ENCODE measurements at places on chromosomes 7 and 10. TPM values are rescaled to one million over a fixed set of nuclear protein-coding genes. Genes with fewer than 3 reads are reported as not detected.

The ATOH7 gene
- total RNA-seq, result not detected

DNA sequence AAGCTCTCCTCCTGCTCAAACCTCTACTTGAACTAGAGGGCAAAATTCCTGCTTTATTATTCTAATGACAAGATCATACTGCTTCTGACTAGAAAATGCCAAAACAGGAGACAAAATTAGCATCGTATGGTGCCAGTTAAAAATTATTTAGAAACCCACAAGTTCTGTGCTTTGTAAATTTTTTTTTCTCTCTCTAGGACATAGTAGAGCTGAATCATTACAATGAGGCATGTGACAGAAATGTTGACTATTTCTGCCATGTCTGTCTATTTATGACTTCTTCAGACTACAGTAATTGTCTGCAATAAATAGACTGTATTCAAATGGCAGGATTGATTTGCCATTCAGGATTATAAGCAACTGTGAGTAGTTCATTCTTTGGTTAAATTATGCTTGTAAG is 335.8 kb downstream of the PRPF18 start:
- H3K27me3 ChIP-seq, result no peaks in the 10 kb centered on the region
- H3K27ac ChIP-seq, result no peak overlapping the region

DNA sequence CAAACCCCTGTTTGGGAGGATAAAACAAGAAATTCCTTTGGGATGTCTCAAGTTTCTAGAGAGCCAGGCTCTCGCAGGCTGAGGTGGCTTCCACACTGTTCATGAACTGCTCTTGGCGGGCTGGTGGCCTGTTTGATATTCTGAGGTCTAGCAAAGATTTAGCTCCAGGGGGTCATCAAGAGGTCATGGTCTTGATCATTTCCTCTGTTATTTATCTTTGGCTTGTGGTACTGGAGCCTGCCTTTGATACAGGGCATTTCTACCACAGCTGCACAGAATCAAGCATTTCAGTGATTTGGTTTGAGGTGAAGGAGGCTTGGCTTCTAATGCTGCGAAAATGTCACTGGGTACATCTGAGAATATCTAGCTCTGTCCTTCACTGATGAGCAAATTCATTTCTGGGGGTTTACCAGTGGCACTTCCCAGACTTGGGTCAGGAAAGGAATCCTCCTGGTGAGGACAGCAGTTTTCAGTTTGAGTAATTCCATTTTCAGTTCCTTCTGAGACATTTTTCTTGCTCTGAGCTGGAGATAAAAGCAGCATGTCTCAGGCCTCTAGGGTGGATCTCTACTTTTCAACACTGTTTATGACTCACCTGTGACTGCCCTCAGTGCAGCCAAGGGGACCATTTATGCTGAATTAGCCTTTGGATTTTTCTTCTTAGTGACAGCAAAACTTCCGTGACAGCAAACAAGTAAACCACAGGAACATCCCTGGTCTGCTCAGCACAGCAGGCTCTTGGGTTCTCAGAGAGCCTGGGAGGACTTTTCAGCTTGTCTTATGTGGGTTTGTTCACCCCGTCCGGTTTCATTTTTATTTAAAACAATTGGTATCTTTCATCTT is 312.0 kb downstream of the RNLS start:
- H3K4me3 ChIP-seq, result no peak overlapping the region
- H3K27ac ChIP-seq, result peak overlapping the region; percentile 10
- no peak for DNase-seq
- peaks cover 12% of the 10 kb centered on the region for H3K4me1 ChIP-seq
- no peaks in the 10 kb centered on the region for H3K27me3 ChIP-seq

DNA sequence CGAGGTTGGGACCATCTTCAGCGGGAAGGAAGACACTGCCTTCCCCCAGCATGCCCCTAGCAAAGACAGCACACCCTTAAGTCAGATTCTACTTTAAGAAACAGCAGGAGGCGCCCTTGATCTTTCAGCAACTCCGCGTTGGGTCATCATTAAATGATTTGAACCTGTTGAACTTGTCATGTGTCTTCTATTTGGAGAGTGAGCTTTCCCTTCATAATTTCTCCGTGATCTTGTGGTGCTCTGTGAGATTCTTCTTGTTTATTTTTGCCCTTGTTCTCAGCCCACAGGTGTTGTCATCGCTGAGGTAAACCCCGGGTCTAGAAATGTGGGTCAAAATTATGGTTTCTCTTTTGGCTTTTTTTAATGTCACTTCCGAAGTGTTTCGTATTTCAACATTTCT is 49.5 kb upstream of the PITRM1 start:
- no peak for DNase-seq
- peaks cover 5% of the 10 kb centered on the region for H3K4me1 ChIP-seq
- no peak overlapping the region for H3K4me3 ChIP-seq
- H3K27ac ChIP-seq, result no peak overlapping the region
- no peaks in the 10 kb centered on the region for H3K27me3 ChIP-seq

DNA sequence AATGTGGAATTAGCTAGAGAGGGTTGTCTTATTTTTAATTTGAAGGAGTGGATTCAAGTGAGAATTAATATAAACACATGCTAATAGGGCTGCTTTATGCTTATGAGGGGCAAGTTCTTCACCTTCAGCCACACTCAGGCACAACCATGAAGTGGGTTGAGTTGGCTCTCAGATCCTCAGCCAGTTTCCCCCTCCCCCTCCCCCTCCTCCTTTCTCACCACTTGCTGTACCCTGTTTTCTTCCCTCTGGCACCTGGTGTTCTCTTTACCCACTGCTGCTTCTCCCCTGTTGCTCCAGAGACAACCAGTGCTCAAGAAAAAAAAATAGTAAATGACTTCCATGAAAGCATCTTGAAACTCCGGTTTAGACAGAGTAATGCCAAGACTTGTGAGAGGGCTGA is 1083.3 kb downstream of the CNTNAP2 start:
- no peaks in the 10 kb centered on the region for H3K36me3 ChIP-seq
- no peak overlapping the region for H3K27ac ChIP-seq
- no peak overlapping the region for H3K4me3 ChIP-seq
- H3K4me1 ChIP-seq, result no peaks in the 10 kb centered on the region
- no peak for DNase-seq

- H3K4me1 ChIP-seq, result no peaks in the 10 kb centered on the region
- H3K27me3 ChIP-seq, result no peaks in the 10 kb centered on the region
- H3K27ac ChIP-seq, result no peak overlapping the region
- no peaks in the 10 kb centered on the region for H3K36me3 ChIP-seq
Observed at GRCh38 chr7:45241339-45242109, 83.9 kb downstream of the RAMP3 start.

The C10orf143 gene
- 0.74 TPM for total RNA-seq

The BICC1 gene
- total RNA-seq, result 15.2 TPM

The GNG11 gene
- total RNA-seq, result 15.0 TPM

- no peak overlapping the region for H3K27ac ChIP-seq
- no peaks in the 10 kb centered on the region for H3K27me3 ChIP-seq
- no peaks in the 10 kb centered on the region for H3K36me3 ChIP-seq
- H3K4me1 ChIP-seq, result peaks cover 23% of the 10 kb centered on the region
- DNase-seq, result no peak
Observed at GRCh38 chr10:16965740-16966447, 148.7 kb upstream of the RSU1 start.

- no peak for DNase-seq
- no peaks in the 10 kb centered on the region for H3K27me3 ChIP-seq
Observed at GRCh38 chr7:116998567-116999175, 45.4 kb downstream of the ST7 start.

The SPDYE18 gene
- total RNA-seq, result 1.2 TPM

- DNase-seq, result no peak
- H3K27me3 ChIP-seq, result no peaks in the 10 kb centered on the region
- no peak overlapping the region for H3K27ac ChIP-seq
- H3K4me1 ChIP-seq, result peaks cover 32% of the 10 kb centered on the region
- no peak overlapping the region for H3K4me3 ChIP-seq
Observed at GRCh38 chr10:34637418-34637911, 177.6 kb downstream of the PARD3 start.

GRCh38 chr7:66429498-66430163 is 199.1 kb upstream of the KCTD7 start:
- no peaks in the 10 kb centered on the region for H3K27me3 ChIP-seq
- H3K36me3 ChIP-seq, result no peaks in the 10 kb centered on the region
- no peak overlapping the region for H3K4me3 ChIP-seq
- no peak for DNase-seq
- H3K27ac ChIP-seq, result no peak overlapping the region

The PAX4 gene
- total RNA-seq, result not detected

The STAG3 gene
- not detected for total RNA-seq

The MYO3A gene
- 0.25 TPM for total RNA-seq

The DNAH11 gene
- 1.7 TPM for total RNA-seq

- H3K4me3 ChIP-seq, result no peak overlapping the region
- H3K27ac ChIP-seq, result no peak overlapping the region
- no peaks in the 10 kb centered on the region for H3K27me3 ChIP-seq
- H3K36me3 ChIP-seq, result no peaks in the 10 kb centered on the region
- DNase-seq, result no peak
Observed at GRCh38 chr7:92421676-92422435, 25.4 kb upstream of the GATAD1 start.

DNA sequence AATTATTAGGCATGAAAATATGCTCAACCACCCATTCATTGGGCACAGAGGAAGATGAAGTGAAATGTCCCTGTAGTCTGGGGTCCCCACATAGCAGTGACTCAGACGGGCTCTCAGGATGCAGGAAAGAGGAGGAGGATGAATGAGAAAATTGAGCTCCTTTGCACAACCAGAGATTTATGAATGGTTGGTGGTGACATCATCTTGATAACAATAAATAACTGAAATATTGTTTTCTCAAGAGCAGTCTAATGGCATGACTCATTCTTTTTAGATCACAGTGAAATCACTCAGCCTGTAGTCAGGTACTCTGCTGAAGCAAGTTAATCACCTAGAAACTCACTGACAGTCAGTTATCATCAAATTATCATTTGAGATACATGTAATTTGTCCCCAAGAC is 254.1 kb downstream of the RELN start:
- H3K27me3 ChIP-seq, result no peaks in the 10 kb centered on the region
- DNase-seq, result no peak
- H3K27ac ChIP-seq, result no peak overlapping the region
- H3K36me3 ChIP-seq, result no peaks in the 10 kb centered on the region
- H3K4me1 ChIP-seq, result no peaks in the 10 kb centered on the region

DNA sequence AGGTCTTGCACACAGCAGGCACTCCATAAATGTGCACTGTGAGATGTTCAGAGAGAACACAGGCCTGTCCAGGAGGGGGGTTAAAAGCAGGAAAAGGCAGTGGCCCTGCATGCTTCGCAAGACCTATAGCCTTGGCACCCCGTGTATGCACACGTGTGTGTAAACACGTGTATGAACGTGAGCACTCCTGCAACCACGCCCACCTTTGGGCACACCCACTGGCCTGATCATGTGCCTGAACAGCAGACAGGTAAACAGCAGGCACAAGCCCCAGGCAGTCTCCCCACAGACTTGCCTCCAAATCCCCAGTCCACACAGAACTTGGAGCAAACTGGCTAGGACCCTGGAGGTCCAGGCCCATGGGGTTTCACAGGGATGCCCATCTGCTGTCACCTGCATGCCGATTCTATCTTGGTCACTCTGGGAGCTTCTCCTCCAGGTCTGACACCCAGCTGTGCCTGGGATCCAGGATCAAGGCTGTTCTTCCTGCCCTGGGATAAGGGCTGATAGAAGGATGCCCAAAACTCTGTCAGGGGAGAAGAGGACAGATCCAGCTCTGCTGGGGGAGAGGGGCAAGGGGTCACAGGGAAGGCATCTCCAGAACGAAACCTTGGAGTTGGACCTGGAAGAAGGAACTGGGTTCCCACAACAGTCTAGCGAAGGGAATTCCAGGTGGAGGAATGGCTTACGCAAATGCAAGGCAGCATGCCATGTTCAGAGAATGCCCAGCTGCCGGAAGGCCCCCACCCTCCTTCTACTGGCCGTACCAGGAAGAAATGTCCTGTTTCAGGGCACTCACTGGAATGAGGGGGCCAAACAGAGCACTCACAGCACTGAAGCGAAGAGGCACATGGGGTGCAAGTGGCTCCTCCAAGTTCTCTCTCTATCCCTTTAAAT is 14.3 kb upstream of the ZMIZ1 start:
- H3K27ac ChIP-seq, result no peak overlapping the region
- no peaks in the 10 kb centered on the region for H3K36me3 ChIP-seq
- no peak overlapping the region for H3K4me3 ChIP-seq
- H3K27me3 ChIP-seq, result no peaks in the 10 kb centered on the region
- no peaks in the 10 kb centered on the region for H3K4me1 ChIP-seq

The NODAL gene
- total RNA-seq, result not detected

DNA sequence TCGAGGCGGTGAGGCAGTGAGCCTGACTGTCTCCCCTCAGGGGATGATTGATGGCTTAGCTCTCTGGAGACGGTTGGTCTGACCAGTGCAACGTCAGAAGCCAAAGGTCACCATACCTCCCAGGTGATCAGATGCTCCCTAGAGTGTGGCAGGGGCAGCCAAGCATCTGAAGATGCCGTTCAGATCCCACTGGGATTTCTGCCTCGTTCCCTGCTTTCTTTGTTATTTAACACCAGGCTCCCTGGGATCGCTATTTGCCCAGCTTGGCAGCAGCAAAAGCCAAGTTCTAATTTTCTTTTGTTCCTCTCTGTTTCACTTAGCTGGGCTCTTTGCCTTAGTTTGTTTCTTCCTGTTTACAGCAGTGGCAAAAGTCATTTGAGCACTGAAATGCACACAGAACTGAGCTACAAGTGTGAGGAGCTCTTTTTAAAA is 53.5 kb upstream of the SVIL start:
- DNase-seq, result no peak
- H3K4me3 ChIP-seq, result no peak overlapping the region
- H3K4me1 ChIP-seq, result peaks cover 44% of the 10 kb centered on the region
- H3K36me3 ChIP-seq, result peaks cover 16% of the 10 kb centered on the region
- H3K27me3 ChIP-seq, result no peaks in the 10 kb centered on the region

- no peaks in the 10 kb centered on the region for H3K27me3 ChIP-seq
- no peak overlapping the region for H3K4me3 ChIP-seq
- H3K36me3 ChIP-seq, result no peaks in the 10 kb centered on the region
- H3K4me1 ChIP-seq, result no peaks in the 10 kb centered on the region
- DNase-seq, result peak; percentile 22
Observed at GRCh38 chr10:96244354-96244753, 27.0 kb downstream of the BLNK start.

The CASTOR2 gene
- 40.0 TPM for total RNA-seq

DNA sequence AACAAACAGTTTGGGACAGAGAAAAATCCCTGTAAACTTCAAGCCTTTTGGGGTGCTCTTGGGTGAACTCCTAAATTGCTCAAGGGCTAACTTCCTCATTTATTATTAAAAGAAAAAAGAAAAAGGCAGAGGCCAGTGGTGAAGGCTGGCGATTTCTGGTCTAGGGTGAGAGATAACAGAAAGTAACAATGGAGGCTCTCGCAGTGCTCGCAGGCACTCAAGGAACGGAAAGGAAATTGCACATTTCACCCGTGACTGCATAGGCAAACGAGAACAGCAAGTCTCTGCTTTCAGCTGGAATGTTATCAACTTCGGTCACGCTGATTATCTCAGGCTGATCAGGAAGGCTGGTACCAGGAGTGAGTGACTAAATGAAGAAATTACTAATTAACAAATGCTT is 70.7 kb downstream of the PRKAG2 start:
- DNase-seq, result no peak
- H3K4me3 ChIP-seq, result no peak overlapping the region
- H3K36me3 ChIP-seq, result no peaks in the 10 kb centered on the region
- no peaks in the 10 kb centered on the region for H3K4me1 ChIP-seq
- no peaks in the 10 kb centered on the region for H3K27me3 ChIP-seq
- no peak overlapping the region for H3K27ac ChIP-seq

- no peak overlapping the region for H3K4me3 ChIP-seq
- H3K36me3 ChIP-seq, result no peaks in the 10 kb centered on the region
- no peaks in the 10 kb centered on the region for H3K4me1 ChIP-seq
- no peak overlapping the region for H3K27ac ChIP-seq
- H3K27me3 ChIP-seq, result no peaks in the 10 kb centered on the region
Observed at GRCh38 chr7:45988405-45989057, 67.5 kb upstream of the IGFBP3 start.

GRCh38 chr10:78742730-78743615 is 325.8 kb upstream of the ZMIZ1 start:
- no peak for DNase-seq
- no peak overlapping the region for H3K27ac ChIP-seq
- H3K36me3 ChIP-seq, result no peaks in the 10 kb centered on the region

The CCT6A gene
- 82.0 TPM for total RNA-seq

The PPA1 gene
- total RNA-seq, result 79.3 TPM

The CUX1 gene
- 65.3 TPM for total RNA-seq
